Activated CD8-positive, alpha-beta T cell treated with anti-CD3 and anti-CD28 coated beads, Interleukin-2, amount 10 ng/mL, durations not matched to agents 7 days and 5 days (primary cell): ENCODE measurements at places on chromosomes 2 and 18.

GRCh38 chr2:63841254-63842022, at the start of gene UGP2:
UGP2 (plus strand) TSS chr2:63841896; CDS start chr2:63842186, 290 bp downstream.
- DNase-seq = peak; percentile 94

DNA sequence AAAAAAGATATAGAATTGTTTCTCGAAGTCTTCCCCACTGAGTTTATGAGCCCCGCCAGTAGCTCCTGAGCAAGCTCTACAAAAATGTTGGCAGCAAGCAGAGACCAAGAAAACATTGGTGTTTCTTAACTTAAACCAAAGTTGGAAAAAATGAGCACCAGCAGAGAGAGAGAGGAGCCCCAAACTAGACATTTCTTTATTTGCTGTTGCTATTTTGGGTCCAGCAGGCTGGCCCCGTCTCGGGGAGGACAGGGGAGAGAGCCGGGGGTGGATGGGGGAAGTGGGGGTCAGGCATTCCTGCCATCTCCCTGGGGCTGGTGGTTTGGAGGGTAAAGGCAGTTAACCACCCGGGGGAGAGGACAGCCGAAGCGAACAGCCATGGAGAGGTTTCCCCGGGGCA, 113.0 kb downstream of the DYSF start:
- no peak for DNase-seq

GRCh38 chr2:64716569-64716968, 62.9 kb upstream of the SERTAD2 start:
- no peak for DNase-seq

DNA sequence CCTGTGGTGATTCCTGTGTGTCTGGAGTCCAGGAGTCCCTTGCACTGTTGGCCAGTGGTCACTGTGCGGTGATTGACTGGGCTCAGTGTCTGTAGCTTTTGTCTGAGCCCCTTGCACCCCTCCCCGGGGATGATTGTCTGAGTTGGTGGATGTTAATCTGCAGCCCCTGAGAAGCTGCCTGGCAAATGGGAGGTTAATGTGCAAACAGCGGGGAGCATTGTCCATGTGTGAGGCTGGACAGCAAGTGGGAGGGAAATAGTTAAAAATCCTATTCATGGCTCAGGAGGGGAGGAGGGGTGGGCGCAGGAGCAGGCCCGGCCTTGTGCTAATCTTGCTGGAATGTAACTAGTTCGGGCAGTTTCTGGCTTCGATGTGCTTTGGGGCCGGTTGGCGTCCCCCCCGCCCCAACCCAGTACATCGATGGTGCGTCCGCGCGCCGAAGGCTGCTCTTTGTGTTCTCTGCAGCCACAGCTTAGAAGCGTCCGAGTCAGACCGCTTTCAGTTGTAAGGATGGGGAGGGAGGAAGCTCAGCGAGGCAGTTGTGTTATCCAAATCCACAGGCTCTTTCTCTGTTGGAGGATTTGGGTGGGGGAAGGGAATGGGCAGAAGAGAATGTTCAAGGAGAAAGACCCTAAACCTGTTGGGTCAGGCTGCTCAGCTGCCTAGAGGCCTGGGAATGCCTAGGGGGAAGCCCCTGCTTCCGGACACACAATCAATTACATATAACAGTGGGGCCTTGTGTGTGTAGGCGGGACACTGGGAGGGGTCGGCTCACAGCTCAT, 71.8 kb downstream of the TGOLN2 start:
- no peak for DNase-seq

DNA sequence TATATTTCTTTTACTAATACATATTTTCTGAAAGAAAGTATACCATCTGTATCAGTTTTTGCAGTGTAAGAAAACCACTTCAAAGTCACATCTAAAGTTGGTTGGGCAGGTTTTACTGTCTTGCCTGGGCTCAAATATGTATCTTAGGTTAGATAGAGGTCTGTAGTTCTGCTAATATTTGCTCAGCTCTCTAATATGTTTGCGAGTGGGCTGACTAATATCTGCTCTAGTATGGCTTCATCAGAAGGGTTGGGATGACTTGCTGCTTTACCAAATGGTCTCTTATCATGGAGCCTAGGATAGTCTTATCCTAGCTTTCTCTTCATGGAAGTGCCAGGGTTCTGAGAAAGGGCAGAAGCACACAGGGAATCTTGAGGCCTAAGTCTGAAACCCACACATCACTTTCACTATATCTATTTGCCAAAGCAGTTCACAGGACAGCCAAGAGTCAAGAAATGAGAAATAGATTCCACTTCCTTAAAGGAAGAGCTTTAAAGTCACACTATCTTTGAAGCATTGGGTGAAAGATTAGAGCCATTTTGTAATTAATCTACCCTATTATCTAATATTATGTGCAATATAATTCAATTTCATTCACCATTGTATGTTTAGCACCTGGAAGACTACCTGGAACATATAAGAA, 610.0 kb downstream of the KCNJ3 start:
- DNase-seq = no peak

DNA sequence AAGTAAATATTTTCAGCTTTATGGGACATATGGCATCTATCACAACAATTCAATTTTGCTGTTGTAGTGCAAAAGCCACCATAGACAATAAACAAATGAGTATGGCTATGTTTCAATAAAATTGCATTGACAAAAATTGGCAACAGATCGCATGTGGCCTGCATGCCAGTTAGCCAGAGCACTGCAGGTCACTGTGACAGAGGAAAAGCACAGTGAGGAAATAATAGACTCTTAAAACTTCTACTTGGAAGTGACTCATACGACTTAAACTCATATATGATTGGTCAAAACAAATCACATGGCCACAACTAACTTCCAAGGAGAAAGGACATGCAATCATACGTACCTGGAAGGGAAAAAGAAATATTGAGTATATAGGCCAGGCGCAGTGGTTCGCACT, 44.4 kb downstream of the EXOC6B start:
- no peak for DNase-seq

GRCh38 chr2:15909736-15910135, 30.6 kb upstream of the MYCN start:
- DNase-seq = no peak

DNA sequence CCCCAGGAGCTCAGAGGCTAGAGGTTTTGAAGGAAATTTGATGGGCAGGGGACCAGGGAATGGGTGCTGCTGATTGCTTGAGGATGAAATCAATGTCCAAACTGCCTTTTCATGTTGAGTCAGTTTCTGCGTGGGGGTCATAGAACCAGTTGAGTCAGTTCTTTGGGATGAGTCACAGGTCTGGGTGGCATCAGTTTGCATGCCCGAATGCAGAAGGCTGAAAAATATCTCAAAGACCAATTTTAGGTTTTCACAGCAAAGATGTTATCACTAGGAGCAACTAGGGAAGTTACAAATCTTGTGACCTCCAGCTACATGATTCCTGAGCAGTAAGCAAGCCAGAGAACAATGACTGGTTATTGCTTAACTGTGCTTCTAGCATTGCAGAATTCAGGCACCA, 1135.1 kb upstream of the CRIM1 start:
- DNase-seq = no peak

GRCh38 chr2:74374509-74375205, 5.5 kb downstream of the DCTN1 start:
- no peak for DNase-seq

DNA sequence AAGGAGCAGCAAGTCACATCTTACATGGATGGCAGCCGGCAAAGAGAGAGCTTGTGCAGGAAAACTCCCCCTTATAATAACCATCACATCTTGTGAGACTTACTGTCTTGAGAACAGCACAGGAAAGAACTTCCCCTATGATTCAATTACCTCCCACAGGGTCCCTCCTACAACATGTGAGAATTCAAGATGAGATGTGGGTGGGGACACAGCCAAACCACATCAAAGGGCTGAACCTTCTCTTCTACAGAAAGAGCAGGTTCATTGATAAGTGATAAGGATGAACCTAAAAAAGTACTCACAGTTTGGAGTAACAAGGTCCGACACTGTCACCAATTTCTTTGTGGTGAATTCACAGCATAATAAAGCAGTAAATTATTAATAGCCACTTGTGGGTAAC, 422.2 kb upstream of the FSIP2 start:
- no peak for DNase-seq

- DNase-seq = no peak
Observed at GRCh38 chr2:174662459-174662858, 64.9 kb upstream of the WIPF1 start.

DNA sequence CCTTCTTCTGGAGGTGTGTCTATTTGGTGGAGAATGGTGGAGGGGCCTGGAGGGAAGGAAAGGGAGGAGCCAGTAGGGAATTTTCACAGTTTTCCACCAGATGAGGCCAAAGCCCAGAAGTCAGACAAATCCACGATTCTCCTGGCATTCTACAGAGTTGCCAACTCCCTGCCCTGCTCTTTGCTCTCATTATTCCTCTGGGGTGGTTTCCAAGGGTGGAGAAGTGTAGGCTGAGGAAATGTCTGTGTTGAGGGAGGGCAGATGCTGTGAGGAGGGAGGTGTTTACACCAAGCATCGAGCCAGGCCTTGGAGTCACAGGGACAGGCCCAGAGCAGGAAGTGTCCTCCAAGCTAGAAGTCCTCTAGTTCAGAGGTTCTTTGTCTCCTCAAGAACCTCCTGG, 124.1 kb upstream of the LGALSL start:
- no peak for DNase-seq

GRCh38 chr18:35072616-35073015, 31.4 kb downstream of the MAPRE2 start:
- DNase-seq = no peak

DNA sequence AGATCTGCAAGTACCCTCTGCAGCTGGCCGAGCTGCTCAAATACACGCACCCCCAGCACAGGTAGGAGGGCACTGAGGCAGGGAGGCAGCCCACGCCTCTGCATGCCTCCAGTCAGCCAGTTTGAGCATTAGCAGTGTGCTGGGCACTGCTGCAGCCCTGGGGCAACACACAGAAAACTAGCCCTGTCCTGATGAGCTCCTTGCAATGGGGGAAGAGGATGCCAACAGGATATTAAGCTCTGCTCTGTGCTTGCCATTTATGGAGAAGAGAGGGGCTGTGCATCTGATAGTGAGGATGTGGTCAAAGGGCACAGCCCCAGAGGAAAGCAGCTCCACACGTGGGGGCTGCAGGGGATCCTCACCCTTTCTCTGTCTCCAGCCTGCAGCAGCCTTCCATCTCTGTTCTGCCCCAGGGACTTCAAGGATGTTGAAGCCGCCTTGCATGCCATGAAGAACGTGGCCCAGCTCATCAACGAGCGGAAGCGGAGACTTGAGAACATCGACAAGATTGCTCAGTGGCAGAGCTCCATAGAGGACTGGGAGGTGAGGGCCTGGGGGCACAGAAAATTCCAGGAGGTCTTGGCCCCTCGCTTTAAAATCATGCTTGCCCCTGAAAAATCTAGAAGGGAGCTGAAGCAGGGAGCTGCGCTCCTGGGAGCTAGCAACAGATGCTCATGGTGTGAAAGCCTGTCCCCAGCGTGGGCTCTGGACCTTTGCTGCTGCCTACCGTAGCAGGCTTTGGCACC, 51.7 kb downstream of the FAM168B start:
- DNase-seq = peak; percentile 36

GRCh38 chr2:121030523-121030922, 254.5 kb downstream of the TFCP2L1 start:
- no peak for DNase-seq

DNA sequence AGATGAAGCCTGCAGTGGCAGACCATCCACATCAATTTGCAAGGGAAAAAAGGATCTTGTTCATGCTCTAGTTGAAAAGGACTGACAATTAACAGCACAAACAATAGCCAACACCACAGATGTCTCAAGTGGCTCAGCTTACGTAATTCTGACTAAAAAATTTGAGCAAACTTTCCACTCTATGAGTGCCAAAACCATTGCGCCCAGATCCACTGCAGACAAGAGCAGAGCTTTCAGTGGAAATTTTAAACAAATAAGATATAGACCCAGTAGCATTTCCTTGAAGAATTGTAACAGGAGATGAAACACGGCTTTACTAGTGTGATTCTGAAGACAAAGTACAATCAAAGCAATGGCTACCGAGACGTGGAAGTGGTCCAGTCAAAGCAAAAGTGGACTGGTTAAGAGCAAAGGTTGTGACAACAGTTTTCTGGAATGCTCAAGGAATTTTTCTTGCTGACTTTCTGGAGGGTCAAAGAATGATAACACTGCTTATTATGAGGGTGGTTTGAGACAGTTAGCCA, 12.0 kb upstream of the ZNF396 start:
- DNase-seq = no peak

GRCh38 chr2:151632993-151633565, 101.2 kb downstream of the NEB start:
- DNase-seq = no peak

GRCh38 chr2:20682167-20682920, 15.4 kb downstream of the GDF7 start:
- DNase-seq = no peak

DNA sequence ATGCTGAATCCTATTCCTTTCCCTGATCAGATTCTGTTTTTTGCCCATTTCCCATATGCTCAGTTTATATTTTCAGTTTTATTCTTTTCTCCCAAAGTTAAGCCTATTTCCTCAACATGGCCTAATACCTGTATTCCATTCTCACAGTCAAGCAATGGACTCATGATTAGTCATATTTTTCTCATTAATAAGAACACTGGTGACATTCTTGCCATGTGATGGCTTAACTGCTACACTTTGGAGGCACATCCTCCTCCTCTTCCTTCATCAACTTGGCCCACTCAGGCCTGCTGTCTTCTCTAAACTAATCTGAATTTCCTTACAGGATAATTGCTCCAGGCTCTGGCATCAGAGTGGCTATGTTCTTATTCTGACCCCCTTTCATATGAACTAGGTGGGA, 679.2 kb downstream of the NYAP2 start:
- DNase-seq = no peak

- DNase-seq = no peak
Observed at GRCh38 chr2:96685577-96686459, 43.3 kb downstream of the FER1L5 start.

GRCh38 chr2:103396152-103396551, 634.3 kb downstream of the TMEM182 start:
- no peak for DNase-seq

DNA sequence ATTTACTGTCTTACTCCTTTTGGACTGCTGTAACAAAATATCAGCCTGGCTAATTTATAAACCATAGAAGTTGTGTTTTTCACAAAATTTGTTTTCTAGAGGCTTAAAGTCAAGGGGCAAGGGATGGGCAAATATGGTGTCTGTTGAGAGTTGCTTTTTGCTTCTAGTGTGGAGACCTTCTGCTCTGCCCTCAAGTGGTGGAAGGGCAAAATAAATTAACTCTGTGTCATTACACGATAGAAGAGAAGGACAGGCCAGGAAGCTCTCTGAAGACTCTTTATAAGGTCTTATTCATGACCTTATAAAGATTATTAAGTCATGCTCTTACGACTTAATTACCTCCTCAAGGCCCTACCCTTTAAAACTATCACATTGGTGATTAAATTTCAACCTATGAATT, 181.2 kb upstream of the LRATD1 start:
- DNase-seq = no peak
